H7 (cell line): ENCODE measurements at places on chromosomes 12 and 14.

- peak; percentile 15 for DNase-seq
Observed at GRCh38 chr14:101004954-101005353, 101.4 kb upstream of the RTL1 start.

DNA sequence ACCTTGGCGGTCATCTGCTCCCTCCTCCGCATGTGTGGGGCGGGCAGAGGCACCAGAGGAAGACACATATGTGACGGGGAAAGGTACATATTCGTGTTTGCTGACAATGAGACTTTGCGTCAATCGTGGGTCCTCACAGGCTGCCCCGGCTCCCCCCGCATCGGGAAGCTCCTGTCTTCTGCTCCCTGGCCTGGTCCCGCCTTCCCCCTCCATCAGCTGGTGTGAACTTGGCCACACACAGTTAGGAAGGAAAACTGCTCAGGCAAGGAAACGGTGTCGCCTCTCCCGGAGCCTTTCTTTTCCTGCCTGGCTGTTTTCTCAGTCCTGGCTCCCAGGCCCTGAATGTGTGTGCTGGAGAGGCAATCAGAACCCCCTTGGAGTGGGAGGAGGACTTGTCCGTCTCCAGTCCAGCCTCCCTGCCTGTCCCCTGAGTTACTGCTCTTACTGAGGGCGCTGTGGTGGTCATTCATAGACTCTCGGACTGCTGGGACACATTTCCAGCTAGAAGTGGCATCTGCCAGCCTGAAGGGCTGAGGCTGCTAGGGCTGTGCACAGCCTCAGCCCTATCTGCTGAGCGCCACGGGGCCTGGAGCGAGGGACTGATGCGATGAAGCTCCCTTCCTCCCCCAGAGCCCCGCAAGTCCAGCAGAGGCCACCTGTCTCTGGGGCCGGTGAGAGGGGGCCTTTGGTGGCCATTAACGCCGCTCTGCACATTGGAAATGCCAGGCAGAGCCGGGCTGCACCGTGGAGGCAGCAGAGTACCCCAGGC, 44.2 kb upstream of the TSPAN9 start:
- DNase-seq: peak; percentile 57

- no peak for DNase-seq
Observed at GRCh38 chr12:109845824-109846205, 12.6 kb upstream of the TRPV4 start.

DNA sequence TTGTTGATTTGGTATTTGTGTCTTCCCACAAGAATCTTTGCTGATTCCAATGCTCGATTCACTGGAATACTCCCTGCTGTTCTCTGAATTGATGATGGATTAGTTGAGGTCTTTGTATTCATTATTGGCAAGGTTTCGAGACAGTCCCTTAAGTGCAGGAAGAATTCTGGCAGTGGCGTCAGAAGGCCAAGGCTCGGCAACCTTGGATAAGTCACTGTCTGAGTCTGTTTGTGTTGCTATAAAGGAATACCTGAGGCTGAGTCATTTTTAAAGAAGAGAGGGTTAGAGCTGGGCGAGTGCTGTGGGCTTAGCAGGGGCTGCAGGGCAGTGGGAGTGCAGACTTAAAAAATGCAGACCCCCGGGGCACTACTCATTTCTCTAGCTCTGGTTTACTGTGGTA, 56.9 kb downstream of the CHST11 start:
- no peak for DNase-seq

DNA sequence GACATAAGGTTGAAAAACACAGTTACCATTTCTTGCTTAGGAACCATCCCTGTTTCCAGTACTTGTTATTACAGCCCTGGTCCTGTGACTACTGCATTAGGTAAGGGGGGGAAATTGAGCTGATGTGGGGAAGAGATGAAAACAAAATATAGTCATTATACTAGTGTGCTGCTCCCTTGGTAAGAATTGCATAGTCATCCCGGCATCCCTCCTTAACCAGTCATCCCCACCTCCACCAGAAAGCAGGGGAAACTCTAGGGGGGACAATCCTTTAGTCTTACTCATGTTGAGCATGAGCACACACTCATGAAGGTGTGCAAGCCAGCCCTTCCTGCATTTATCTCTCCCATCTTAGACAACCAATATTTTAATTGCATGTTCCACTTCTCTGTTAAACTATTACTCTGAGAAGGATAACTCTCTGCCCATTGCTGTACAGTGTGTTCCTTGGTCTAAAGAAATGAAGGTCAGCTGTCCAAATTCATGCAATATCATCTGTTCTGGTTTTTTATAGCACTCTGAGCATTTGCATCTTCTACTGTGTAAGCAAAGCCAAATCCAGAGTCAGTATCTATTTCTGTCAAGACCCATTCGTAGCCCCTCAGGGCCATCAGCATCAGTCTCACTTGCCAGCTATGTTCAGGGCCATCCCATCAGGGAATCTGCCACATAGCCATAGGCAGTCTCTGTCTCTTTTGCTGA, 46.8 kb downstream of the TMEM30B start:
- no peak for DNase-seq

GRCh38 chr12:90951432-90952105, 3.4 kb downstream of the CCER1 start:
- DNase-seq: no peak

DNA sequence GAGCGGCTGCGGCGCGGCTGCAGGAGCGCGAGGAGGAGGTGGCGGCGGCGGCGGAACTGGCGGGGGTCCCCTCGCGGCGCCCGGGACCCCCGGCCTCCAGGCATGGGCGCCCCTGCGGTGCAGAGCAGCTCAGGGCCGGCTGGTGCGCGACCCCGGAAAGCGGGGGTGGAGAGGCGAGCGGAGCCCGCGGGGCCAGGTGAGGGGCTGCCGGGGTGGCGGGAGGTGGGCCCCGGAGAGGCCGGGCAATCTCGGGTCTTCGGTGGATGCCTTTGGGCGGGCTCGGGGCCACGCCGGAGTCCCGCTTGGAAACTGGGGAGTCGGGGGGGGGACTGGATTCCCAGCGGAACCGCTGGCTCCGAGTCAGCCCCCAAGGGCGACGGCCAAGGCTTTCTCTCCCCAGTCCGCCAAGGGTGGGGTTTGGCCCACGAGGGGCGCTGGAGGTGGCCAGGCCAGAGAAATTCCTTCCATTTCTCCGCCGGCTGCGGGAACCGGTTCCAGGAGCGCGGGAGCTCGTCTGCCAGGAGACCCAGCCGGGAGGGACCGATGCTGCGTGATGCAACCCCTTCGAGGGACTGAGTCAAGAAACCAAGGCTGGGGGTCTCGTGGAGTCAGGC, 13.9 kb upstream of the NR4A1 start:
- peak; percentile 87 for DNase-seq

- DNase-seq: peak; percentile 50
Observed at GRCh38 chr12:8145754-8146441, 10.9 kb upstream of the ZNF705A start.

DNA sequence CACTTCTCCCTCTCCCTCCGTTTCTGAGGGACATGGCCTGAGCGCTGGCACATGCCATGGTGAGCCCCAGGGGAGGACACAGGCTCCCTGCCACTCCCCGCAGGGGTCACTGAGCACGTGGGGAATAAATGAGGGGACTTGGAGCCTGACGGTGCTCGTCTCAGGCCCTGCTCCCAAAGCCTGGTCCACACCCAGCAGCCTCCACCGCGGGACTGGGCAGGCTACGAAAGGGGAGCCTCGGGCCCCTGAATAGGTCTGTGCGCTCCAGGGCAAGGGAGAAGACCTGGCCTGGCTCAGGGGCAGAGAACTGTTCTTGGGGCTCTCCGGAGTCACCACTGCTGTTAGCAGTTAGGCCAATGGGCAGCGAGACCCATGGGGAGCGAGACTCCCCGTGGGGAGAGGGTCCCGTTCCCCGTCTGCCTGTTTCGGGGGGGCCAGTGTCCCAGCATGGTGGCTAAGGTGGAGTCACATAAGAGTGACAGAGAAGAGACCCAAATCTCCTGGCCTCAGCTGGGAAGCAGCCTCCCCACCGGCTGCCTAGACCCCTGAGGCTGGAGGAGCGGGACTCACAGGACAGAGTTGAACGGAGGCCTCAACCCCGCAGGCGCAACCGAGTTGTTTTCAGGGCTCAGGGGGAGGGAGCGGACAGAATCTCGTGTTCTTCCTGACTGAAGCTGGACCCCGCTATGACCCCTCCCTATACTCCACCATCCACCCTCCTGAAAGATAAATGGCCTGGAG, 329.8 kb upstream of the SFSWAP start:
- DNase-seq: peak; percentile 85

DNA sequence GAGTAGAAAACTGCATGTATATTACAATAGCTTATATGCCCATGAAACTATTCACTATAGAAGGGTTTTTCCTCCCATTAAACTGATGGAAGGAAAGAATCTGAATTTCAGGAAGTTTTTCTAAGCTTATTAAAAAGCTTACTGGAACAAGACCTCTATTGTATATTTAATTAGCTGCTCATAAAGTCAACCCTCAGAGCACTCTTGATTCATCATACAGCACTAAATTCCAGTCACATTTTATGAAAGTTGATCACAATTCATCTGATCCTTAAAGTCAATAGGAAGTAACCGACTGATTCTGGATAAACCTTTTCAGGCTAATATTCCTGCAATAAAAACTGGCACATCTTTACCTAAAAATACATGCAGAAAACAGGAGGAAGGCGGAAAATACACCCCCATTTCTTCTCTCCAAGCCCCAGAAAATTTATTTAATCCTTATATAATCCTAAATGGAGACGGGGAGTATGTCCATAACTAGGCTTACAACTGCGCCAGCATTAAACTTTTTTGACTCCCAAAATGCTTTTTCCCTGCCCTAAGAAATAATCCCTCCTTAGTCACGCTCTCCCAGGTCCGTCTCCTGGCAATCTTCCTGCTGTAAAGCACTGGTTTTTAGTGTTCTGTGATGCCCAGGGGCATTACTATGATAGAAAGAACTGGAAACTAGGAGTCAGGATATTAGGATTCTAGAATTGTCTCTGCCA, 35.3 kb downstream of the DICER1 start:
- no peak for DNase-seq

- DNase-seq: no peak
Observed at GRCh38 chr14:20093442-20093841, 17.1 kb upstream of the OR4K17 start.

DNA sequence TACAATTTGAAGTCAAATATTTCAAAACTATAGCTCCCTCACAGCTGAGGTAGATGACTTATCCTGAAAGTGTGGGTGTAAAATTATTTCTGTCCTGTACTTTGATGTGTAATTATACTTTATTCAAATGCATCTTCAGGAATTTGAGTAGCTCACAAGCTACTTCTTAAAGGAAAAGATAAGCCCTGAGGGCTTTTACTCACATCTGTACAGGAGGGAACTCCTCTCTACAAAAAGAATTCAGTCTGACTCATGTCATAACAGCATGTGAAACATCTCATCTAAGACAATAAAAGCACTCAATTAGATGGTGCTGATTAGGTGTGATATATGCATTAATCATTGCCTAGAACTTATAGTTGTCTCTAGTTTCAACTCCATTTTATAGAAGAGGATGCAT, 452.0 kb downstream of the PRKD1 start:
- no peak for DNase-seq

DNA sequence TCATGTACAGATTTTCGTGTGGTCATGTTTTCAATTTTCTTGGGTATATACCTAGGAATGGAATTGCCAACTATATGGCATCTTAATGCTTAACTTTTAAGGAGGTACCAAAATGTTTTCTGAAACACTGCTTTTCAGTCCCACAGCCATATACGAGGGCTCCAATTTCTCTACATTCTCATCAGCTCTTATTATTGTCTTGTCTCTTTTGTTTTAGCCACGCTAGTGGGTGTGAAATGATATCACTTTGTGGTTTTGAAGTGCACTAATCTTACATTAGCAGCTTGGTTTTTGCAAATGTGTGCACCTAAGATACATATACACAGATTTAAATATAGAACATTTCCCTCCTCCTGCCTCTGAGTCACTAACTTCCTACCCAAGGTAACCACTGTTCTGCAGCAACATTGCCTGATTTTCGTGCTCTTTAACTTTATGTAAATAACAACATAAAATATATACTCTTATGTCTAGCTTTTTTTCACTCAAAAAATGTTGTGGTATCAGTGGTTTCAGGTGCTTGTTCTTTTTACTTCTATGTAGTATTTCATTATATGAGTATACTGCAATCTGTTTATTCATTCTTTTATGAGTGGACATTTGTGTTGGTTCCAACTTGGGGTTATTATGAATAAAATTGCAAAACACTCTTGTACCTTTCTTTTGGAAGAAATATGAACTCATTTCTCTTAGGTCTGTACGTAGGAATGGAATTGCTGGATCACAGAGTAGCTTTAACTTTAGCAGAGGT, 73.1 kb downstream of the ZFP36L1 start:
- DNase-seq: no peak

GRCh38 chr14:90523961-90524875, 127.4 kb downstream of the CALM1 start:
- DNase-seq: no peak

DNA sequence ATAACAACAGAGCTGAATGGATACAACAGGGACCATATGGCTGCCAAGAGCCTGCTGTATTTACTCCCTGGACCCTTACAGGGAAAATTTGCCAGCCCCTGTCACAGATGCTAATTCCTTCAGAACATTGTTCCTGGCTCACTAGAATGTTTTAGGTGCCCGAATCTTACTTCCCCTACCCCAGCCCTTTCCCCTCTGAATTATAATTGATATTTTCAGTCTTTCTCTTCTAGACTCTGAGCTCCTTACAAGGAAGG, 235.3 kb downstream of the KSR2 start:
- DNase-seq: no peak

- DNase-seq: no peak
Observed at GRCh38 chr14:50602035-50602434, 42.1 kb downstream of the ATL1 start.
